A172 (cell line): ENCODE measurements at places on chromosomes 2 and 18.

DNA sequence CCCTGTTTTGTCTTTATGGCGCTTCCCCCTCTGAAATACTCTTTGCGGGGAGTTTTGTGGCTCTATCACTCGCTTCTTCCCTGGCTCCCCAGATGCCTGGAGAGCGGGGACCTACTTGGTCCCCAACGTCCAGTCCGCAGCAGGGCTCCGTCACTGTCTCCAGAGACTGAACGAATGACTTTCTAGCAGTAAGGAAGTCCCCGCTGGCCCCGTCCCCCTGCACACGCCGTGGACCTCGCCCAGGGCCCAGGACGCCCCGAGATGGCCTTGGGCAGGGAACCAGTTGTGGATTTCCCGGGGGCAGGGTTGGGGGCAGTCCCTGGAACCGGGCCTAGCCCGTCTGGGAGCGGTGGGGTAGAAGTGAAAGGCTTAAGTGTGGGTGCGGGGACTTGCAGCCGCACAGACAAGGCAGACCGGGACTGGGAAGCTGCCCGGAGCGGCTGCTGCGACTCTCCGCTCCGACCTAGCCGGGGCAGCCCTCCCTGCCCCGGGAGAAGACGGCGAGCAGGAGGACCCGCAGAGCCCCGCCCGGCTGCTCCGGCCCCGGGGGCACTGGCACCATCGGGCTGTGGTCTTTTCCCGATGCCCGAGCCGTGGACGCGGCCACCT is 821 bp upstream of the EPHA4 start:
- peak; percentile 35 for DNase-seq

DNA sequence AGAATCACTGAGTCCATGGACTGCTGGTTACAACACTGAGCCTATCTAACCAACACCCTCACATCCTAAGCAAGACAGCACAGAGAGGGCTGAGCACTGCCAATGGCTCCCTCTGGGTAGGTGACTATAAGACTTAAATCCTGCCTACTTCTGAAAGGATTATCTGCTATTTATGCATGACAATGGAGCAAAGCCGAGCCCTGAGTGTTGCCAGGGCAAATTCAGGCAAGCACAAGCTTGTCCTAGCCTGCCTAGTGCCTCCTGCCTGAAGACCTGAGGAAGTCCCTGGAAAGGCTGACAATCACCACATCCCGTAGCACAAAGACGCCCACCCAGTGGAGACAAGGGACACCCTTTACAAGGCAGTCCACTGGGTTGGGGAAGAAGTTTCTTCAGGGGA is 129.7 kb downstream of the OSR1 start:
- DNase-seq: no peak

GRCh38 chr2:169036736-169037440 is 5.8 kb upstream of the ABCB11 start:
- no peak for DNase-seq

- DNase-seq: no peak
These were observed 255.1 kb upstream of the THSD7B start for GRCh38 chr2:136510244-136510643.

DNA sequence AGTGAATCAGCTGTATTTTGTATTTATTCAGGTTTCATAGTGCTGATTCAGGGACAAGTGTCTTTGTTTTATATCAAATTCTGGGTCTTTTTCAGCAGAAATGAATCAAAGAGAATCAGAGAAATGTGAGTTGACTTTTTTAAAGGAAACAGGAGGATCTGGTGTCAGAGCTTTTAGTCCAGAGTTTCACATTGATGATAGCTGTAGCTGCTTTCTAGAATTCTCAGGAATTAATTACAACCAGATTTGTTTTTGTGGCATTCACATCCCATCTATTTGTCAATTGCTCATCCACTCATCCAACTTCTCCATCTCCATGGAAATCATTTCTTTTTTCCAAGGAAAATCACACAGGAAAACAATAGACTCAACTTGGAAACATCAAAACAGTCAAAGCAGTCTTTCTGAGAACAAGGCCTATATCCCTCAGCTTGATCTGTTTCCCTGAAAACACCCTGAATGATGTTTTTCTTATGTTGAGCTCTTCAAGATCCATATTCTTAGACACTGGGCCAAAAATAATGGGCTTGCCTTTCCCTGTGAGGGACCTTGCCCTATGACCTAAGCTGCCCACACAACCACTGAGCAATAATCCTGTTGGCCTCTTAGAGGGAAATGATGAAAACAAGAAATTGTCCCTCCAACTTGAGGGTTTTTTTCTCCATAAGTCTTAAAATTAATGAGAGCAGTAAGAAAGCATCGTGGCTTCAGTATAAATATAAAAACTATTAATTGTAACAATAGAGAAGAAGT is 249.5 kb upstream of the FN1 start:
- no peak for DNase-seq

DNA sequence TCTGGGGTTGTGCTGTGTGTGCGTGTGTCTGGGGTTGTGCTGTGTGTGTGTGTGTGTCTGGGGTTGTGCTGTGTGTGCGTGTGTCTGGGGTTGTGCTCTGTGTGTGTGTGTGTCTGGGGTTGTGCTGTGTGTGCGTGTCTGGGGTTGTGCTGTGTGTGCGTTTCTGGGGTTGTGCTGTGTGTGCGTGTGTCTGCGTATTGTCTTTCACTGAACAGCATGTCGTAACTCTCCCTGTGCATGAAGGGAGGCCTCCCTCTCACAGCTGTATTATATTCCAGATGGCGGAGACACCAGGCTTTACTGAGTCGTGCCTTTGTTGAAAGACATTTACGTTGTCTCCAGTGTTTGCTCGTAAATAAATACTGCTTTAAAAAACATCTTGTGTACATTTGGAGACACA is 5.9 kb downstream of the ACKR3 start:
- no peak for DNase-seq

DNA sequence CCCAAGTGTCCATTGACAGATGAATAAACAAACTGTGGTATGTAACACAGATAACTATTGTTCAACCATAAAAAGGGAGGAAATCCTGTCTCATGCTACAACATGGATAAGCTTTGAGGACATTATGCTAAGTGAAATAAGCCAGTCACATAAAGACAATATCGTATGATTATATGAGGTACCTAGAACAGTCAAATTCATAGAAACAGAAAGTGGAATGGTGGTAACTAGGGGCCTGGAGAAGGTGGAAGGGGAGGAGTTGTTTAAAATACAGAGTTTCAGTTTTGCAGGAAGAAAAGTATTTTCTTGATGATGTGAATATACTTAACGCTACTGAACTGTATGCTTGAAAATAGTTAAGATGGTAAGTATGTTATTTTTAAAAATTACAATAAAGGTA is 304.6 kb upstream of the CXCR4 start:
- no peak for DNase-seq

- DNase-seq: peak; percentile 33
These were observed 414.2 kb upstream of the CHST9 start for GRCh38 chr18:27599202-27599829.

DNA sequence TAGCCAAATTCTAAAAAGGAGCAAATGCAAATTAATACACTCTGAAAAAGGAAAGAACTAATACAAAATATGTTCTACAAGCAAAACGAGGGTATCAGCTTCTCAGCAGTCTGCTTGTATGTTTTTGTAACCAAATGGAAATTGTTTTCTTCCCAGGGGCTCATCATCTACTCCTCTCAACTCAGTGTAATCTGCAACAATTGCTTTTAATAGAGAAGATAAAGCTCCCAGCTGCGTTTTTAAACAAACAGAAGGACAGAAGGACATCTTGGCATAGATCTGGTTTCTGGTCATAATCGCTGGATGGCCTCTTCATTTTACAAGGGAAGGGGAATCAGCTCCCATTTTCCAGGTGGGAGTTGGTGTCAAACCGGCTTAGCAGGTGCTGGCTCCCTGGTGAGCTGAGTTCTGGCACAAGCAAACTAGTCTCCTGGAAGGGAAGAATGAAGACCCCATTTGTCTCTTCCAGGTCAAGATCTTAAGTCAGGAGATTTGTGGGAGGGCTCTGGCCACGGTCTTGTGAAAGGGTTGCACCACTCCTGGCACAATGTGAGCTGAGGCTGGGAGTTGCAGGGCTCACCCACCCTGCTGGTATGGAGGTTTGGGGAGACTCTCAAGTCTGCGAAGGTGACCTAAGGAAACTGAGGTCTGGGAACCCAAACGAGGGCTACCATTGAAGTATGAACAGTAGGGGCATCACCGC is 41.6 kb downstream of the NPPC start:
- DNase-seq: no peak

- no peak for DNase-seq
These were observed 65.8 kb downstream of the DCDC2C start for GRCh38 chr2:3768960-3769765.

GRCh38 chr2:232668805-232669444 is 28.2 kb upstream of the GIGYF2 start:
- DNase-seq: no peak

- DNase-seq: no peak
These were observed 550.2 kb upstream of the LINC00305 start for GRCh38 chr18:64699081-64699480.

DNA sequence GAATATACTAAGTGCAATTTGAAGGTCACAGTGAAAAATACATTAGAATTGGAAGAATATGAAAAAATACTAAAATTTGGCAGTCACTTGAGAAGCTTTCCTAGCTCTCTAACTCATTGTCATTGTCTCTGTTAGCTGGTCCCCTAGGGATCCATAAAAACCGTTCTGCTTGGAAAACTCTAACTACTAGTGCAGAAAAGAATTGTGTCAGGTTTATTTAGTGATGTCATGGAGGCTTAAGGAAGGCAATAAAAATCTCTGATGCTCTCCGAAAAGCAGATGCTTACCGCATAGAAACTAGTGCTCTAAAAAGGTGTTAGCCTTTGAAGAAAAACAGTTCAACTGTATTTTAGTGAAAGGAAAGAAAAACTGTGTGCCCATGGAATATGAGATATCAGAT is 150.1 kb upstream of the DLGAP1 start:
- DNase-seq: no peak

DNA sequence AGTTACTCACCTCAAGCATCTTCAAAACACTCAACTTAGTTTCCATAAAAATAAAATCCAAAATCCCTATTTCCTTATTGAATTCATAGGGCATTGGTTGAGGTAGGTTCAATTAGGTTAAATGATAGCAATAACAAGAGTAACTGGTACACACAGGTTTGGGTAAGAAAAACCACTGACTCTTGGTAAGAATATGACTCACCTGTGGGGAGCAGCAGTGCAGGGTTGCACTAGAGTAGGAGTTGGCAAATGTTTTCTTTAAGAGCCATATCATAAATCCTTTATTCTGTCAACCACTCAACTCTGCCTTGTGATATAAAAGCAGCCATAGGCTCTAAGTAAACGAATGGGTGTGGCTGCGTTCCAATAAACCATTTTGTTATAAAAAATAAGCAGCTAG is 71.4 kb upstream of the CDH20 start:
- no peak for DNase-seq

- DNase-seq: no peak
These were observed 46.4 kb downstream of the PCBP1 start for GRCh38 chr2:70133491-70134322.

- peak; percentile 63 for DNase-seq
These were observed 49.9 kb downstream of the LYPD1 start for GRCh38 chr2:132620115-132620514.

GRCh38 chr2:84212611-84213314 is 246.3 kb downstream of the SUCLG1 start:
- no peak for DNase-seq

GRCh38 chr2:60556576-60557485 is 3.4 kb upstream of the BCL11A start:
- no peak for DNase-seq

DNA sequence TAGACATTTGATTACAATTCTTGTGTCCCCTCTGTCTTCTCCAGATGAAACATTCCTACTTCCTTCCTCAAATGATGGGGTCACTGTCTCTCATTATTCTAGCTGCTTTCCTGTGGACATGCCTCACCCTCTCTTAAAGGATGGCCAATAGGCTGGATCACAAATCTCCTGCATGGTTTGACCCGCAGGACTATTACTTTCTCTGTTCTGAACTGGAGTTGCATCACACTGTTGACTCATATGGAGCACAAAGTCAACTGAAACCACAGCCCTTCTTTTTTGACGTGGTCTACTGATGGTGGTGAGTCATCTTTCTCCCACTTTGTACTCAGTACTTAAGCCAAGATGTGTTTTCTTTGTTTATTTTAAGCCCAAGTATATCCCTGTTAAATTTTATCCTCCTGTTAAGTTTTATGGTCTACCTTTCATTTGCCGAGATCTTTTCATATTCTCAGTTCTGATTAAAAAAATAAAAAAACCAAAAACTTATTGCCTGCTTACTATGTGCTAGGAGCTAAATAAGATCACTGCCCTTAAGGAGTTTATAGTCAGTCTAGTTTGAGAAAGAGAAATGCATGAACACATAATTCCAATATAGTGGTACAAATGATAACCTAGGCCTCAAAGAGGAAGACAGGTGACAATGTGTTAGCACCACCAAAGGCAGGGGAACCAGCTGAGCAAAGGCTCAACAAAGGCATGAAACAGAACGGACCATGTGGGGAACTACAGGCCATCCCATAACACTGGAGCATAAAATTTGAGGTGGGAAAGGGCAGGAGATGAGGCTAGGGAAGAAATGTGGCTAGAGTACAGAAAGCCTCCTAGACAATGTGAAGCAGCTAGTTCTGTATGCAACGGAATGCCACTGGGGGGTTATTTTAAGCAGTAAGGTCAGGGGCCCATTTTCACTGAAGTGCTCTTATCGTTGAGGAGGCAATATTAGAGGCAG is 67.6 kb upstream of the ZFP36L2 start:
- DNase-seq: peak; percentile 98

DNA sequence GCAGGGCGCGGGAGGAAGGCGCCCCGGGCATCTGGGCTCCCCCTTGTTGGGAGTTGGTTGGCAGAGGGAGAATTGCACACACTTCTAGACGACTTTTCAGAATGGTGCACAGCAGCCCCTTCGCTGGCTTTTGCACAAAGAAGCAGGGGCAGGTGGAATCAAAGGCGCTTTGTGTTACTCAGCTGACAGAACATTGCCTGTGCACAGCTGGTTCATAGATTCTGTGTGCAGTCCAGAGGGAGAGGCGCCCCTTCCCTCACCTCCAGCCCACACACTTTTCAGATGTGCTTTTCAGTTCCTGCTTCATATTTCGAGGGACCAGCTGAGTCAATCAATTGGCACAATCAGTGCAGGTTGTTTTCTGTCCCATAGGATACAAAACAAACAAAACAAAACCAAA is 348.4 kb upstream of the RAB12 start:
- no peak for DNase-seq

- peak; percentile 88 for DNase-seq
These were observed 13.4 kb downstream of the CNOT9 start for GRCh38 chr2:218582076-218582475.

DNA sequence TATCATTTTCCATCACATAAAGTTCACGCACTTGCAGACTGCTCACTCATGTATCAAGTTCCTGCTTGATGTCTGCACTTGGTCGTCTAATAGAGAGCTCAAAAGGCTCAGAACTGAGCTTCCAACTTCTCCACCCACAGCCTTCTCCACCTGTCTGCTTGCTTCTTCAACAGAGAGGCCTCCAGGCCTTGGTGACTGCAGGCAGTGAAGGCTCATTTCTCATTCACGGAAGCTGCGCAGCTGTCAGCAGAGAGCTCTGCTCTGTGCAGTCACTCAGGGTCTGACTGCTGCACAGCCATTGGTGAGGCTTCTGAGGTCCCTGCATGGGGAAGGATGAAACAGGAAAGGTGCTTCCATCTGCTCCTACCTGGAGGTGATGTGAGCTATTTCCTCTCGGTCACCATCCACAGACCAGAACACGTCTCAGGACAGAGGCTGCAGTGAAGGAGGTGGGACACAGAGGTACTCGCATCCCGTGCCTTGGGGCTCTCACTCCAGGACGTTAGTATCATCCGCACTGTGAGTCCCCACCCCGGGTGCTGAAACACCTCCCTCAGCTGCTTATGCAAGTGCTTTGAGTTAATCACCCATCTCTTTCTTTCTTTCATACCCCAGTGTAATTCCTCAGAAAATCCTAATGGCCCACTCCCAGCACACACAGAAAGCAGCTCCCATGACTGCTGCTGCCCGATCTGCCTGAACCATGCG is 126.2 kb downstream of the TMEM18 start:
- DNase-seq: no peak
